ENCODE measurements at places on chromosomes 11 and 22.
A peak's percentile ranks its signal among the peaks of the same experiment; 100 is the strongest.

DNA sequence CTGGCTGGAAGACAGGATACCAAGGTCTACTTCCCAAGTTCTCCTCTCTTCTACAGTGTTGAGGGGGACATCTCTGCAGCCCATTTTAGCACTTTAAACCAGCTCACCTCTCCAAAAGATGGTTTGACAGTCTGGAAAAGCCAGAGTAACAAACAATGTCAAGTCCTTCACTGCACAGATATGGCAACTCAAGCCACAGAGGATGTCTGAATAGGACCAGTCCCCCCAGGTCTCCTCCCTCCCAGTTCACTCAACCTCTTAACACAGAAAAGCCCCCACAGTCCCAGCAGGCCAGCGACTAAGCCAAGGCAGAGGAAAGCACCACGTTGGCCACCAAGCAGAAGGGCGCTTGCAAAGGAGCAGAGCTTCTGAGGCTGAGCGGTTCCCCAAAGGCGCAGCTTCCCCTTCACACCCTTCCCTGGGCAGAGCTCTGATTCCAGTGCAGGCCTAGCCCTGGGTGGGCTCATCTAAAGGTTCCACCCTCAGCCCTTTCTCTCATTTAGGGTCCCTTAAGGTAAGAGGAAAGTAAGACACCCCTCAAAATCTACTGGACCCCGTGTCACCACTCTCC is 62.7 kb downstream of the PAK1 start:
- DNase-seq: peak; percentile 18

- no peak for DNase-seq
Observed at GRCh38 chr11:74822170-74822569, 73.5 kb downstream of the RNF169 start.

GRCh38 chr11:91857179-91857578 is 367.4 kb upstream of the FAT3 start:
- no peak for DNase-seq

DNA sequence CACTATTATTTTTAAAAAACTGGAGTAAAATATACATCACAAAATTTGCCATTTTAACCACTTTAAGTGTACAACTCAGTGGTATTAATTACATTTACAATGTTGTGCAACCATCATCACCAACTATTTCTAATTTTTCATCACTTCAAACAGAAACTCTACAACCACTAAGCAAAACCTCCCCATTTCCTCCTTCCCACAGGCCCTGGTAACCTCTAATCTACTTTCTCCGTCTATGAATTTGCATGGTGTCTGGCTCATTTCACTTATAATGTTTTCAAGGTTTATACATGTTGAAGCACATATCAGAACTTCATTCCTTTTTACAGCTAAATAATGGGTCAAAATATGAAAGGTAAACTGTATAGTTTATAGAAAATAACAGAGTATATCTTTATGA is 24.4 kb downstream of the DDI1 start:
- no peak for DNase-seq

GRCh38 chr11:26827567-26828081 is 105.8 kb upstream of the SLC5A12 start:
- DNase-seq: no peak

DNA sequence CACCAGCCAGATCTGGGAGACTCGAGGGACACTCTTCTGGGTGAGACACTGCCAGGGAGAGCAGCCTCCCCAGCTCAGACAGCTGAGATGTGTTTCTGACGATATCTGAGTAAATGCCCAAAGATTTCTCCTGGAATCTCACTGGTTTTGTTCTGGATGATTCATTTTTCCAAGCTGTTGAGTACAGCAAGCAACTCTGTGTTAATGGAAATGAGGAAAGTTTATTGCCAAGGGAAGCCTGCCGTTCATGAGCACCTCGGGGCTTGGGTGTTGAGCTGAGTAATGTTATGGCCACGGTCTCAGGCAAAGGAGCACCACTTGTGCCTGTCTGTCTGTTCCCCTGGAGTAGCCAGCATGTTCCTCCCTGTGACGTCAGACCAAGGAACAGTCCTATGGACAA is 1132.4 kb downstream of the BRD1 start:
- DNase-seq: no peak

GRCh38 chr11:134975866-134976376 is 563.9 kb upstream of the B3GAT1 start:
- DNase-seq: no peak

DNA sequence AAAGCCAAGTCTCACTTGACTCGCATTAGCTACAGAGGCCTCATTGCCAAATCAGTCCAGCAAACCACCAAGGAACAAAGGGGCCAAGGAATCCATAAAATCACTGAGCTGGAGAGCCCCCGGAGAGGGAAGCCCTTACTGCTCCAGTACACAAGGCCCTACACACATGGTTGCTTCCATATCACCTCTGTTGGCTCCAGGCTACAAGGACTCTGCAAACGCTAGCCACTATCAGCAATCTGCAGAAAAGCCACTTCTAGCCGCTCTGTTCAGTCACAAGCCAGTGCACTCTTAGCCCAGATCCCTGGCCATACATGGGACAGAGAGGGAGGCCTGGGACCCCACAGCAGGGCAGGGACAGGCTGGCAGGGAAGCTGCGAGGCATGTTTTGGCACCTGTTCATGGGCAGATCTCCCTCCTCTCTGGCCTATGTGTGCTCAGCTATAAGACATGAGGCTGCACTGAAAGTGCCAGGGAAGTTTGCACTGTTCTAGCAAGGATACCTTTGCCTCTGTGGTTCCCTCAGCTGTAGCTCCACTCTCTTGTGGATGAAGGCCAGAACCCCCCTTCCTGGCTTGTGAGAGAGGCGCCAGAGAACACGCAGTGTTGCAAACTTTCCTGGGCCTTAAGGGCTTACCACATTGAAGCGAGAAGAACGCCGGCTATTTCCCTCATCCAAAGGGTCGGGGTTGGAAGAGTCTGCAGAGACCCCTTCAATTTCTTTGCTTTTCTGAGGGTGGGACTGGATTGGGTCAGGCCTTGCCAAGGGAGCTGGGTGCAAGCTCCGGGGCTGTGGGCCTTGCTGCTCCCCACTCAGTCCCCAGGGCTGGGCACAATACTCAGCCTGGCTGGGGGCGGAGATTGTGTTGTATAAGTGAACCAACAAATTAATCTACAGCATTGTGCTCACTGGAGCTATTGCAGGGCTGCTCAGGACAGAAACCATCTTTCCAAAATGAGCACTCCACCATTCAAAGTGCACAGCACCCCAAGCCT is 108.7 kb upstream of the PITPNB start:
- peak; percentile 13 for DNase-seq

- no peak for DNase-seq
Observed at GRCh38 chr11:122181893-122182292, 65.9 kb upstream of the BLID start.

GRCh38 chr22:19855504-19856409 is 1.1 kb upstream of the GNB1L start:
- DNase-seq: no peak

DNA sequence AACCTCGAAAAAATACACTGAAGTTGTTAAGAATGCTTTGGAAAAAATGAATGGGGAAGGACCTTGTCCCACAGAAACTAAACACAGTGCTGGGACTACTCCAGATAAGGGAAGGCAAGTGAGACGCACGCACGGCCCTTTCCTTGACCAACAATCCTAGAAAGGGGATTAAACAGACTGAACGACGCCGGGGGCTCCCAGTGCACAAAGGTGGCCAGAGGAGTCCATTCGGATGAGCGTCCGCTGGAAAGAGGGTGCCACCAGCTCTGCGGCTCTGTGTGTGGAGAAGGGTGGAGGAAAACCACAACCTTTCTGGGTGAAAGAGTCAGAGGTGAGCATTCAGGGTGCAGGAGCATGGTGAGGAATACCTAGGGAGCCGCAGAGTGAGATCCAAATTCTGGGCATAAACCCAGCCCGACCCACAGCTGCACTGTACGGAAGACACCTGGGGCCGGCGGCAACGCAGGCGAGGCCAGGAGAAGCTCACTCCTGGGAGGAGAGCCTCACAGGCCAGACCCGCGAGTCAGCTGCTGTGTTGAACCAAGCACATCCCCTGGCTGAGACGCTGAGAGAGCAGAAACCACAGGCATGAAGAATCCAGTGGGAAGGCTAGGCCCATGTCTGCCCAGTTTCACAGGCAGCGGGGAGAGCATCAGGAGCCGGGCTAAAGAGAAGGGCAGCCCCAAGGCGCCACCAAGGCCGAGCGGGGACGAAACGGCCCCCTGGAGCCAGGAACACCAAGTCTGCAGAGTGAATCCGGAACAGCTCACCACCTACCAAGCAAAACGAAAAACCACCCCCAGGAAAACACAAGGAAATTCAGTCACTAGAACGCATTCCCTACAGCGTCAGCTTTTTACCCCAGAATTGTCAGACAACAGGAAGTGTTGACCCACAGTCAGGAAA is 177.1 kb downstream of the BRD1 start:
- DNase-seq: peak; percentile 58

DNA sequence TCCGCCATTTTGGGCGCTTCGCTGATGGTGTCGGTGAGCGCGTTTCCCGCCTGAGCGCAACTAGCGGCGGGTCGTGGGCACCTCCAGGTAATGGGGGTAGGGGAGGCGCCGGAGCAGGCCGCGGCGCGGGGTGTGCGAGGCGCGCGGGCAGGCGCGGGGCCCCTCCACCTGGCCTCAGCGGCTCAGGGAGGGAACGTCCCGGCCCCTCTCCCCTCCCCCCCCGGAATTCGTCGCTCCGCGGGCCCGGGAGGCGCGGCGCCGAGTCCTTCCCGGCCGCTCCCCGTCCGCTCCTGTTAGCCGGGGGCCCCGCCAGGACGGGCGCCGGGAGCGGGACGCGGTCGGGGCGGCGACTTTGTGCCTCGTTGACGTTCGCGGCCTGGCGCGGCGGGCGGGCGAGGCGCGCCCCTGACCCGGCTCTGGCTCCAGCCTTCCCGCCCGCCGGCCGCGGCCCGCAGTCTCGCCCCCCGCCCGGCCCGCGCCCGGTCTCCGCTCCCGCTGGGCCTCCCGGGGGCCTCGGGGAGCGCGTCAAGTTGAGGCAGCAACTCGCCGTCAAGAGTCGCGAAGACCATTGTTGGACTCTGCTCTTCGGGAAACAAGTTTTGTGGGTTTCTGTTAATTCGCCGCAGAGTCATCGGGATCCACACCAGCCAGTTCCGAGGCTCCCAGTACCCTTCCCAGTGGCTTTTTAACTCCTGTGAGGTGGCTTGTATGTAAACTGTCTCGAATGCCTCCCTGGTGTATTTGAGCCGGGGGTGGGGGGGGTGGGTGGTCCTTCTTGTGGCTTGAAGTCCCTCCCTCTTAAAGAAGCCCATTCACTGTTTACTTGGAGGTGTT is at the start of gene PPP6R3:
Gene PPP6R3, plus strand, starts transcription at position 12 of the 834 bp plus-strand sequence. CDS start 76,913 bp downstream, outside the sequence.
- DNase-seq: no peak

- DNase-seq: no peak
Observed at GRCh38 chr11:104089481-104089880, 53.0 kb downstream of the DDI1 start.

- no peak for DNase-seq
Observed at GRCh38 chr11:29171360-29171950, 845.4 kb downstream of the KCNA4 start.

GRCh38 chr22:40035351-40035750 is 40.6 kb downstream of the FAM83F start:
- DNase-seq: no peak

- no peak for DNase-seq
Observed at GRCh38 chr11:124898263-124898680, 607 bp upstream of the ROBO4 start.

DNA sequence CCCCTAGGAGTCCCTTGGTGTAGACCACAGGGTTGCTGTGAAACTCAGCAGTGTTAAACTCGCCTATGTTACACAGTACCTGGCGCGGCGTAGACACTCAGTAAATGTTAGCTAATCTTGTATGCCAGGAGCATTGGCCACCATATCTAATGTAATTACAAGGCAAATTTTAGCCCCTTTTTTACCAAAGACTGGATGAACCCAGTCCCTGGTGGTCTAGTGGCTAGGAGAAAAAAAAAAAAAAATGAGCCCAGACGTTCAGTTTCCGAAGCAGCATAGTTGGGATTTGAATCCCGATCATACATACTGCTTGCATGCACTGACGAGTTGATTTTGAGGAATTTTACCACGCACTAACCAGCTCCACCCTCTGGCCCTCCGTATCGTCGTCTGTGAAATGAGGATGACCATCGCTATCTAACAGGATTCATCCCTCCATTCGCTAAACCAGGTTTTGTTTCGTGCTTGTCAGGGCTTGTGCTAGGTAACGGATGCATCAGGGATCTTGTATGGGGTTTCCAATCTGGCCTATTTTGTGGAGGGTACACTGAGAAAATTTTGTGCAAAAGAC is 688 bp downstream of the PTS start:
- DNase-seq: no peak

GRCh38 chr22:35840302-35840739 is 122.6 kb downstream of the APOL5 start:
- DNase-seq: peak; percentile 52

GRCh38 chr22:46067159-46068111 is 82.9 kb upstream of the PPARA start:
- DNase-seq: peak; percentile 69

DNA sequence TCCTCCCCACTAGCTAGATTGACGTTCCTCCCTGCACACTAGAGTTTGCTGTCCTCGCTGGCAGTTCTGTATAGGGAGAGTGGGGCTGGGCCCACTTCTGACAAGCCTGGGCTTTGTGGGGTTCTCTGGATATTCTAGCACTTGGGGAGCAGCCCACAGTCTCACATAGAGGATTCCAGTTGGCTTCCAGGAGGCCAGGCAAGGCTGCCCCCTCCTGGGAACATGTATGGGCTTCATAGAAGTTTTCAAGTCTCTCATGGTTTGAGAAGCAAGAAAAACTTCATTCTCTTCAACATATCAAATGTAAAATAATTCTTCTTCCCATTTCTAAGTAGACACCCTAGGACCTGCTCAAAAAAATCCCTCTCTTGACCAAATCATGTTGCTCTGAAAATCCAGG is 87.5 kb downstream of the NAV2 start:
- DNase-seq: no peak

DNA sequence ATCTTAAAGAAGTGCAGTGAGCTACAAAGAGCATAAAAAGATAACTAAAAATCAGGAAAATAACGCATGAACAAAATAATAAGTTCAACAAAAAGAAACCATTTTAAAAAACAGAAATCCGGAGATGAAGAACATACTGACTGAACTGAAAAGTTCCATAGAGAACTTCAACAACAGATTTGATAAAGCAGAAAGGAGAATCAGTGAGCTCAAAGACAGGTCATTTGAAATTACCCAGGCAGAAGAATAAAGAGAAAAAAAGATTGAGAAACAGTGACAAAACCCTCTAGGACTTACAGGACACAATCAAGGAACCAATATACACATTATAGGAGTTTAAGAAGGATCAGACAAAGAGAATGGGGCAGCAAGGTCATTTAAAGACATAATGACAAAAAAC is 334.3 kb downstream of the NTM start:
- DNase-seq: no peak

GRCh38 chr22:28462041-28462440 is 217.6 kb downstream of the TTC28 start:
- no peak for DNase-seq

- DNase-seq: no peak
Observed at GRCh38 chr11:116465056-116465455, 307.7 kb downstream of the BUD13 start.

GRCh38 chr11:34223021-34223813 is 117.8 kb downstream of the NAT10 start:
- no peak for DNase-seq

GRCh38 chr11:132202621-132203020 is 832.2 kb downstream of the NTM start:
- DNase-seq: no peak

Data from posterior cingulate gyrus (tissue), 11 donors.